ENCODE measurements at places on chromosomes 4 and X. TPM values are rescaled to one million over a fixed set of nuclear protein-coding genes. Genes with fewer than 3 reads are reported as not detected.

Gene CASK
- 7.9 TPM for total RNA-seq

DNA sequence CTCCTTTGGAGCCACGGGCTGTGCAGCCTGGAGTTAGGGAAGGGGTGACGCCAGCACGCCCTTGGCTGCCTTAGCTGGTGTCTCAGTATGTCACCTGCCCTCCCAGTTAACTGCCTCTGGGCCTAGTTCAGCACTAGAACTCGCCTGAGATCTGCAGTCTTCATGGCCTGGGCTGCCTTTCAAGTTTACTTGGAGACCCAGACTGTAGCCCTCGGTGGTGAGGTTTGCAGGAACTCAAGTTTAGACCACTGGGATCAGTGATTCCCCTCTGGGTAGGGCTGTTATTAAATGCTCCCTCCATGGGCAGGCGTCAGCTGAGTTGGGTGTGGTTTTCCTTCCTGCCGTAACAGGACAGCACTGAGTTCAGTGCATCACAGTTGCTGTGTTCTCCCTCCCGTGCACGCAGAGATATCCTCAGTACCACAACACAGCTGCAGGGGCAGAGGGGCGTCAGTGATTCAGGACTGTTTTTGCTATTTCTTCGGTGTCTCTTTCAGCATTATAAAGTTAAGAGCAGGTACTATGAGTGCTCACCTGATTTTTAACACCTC lies 30.5 kb downstream of the PLAC8 start:
- DNase-seq = no peak

DNA sequence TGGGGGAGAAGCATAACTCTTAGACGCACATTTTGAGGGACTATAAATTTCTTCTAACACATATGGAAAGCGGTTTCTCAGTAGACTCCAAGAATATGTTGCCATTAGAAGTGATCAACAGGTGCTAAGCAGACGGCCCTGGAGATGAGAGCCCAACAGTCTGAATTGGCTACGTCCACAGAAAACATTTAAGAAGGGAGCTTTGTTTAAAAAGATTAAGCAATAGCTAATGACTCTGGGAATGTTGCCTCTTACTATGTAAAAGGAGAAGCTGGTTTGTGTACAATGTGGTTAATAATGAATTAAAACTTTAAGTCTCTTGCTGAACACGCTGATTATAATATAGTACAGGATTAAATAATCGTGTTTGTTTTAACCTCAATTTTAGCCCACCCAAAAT lies 399.5 kb downstream of the SMARCA1 start:
- no peak for DNase-seq

Gene NLRP2B
- total RNA-seq = not detected

DNA sequence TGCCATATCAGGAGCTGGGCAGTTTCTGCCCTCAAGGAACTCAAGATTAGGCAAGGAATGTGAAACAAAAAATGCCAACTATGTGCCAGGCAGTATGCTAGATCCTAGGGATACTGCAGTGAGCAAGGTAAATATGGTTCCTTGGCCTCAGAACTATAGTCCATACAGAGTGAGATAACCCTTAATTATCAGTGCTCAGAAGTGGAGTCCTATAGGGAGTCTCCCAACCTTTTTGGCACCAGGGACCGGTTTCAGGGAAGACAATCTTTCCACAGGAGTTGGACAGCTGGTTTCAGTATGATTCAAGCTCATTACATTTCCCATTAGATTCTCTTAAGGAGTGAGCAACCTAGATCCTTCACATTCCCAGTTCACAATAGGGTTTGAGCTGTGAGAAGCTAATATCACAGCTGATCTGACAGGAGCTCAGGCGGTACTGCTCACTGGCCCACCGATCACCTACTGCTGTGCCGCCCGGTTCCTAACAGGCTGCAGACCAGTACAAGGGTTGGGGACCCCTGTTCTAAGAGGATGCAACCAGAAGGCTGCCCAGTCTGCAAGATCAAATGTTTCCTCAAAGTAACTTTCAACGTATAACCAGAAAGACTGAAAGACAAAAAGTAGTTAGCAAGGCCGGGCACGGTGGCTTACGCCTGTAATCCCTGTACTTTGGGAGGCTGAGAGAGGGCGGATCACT lies 1.7 kb upstream of the SRP72 start:
- DNase-seq = no peak

Gene HOPX
- 6.0 TPM for total RNA-seq

- DNase-seq = no peak
Measured at GRCh38 chr4:143699331-143700045, 987 bp downstream of the FREM3 start.

GRCh38 chr4:125184116-125184515 lies 130.6 kb upstream of the FAT4 start:
- DNase-seq = no peak

DNA sequence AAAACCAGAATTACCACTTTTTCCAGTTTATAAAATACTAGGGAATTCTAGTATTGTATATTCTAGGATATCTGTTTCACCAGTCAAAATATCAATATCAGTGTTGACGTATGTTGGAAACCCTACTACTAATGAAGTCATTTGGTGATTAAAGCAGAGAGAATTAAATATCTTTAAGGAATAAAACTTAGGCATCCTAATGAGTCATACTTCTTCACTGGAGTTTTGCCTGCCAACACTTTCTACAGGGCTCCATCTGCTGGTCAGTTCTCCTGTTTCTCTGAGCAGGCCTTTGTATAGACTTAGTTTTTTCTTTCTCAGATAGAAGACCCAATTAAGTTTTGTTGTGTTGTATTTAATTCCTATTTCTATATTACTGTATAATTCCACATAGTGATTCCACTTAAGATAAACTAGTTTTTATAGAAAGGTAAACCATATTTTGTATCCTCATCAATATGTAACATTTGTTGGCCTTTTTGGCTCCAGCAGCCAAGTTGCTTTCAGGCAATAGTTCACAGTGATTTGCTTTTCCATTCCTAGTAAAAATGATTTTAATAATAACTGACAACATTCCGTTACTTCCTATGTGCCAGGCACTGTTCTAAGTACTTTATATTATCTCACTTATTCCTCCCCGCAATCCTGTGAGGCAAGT lies 3.5 kb downstream of the AP1AR start:
- DNase-seq = peak; percentile 81

DNA sequence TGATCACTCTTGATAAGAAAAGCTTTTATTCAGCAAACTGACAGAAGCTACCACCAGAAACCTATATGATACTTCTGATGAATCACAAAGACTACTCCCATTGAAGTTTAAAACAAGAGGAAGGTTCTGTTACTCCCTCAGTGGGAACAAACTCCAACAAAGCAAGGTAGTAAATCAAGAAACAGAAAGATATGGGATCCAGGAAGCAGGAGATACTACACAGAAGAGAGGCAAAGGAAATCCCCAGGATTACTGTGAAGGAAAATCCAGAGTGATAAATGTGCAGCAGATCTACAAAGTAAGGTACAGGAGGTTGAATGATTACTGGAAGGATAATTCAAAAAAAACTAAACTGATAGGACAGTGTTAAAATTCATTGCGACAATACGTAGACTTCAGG lies 222.4 kb downstream of the HHIP start:
- no peak for DNase-seq

Gene RADX
- total RNA-seq = 15.7 TPM

GRCh38 chr4:185783574-185783973 lies 28.4 kb downstream of the SORBS2 start:
- no peak for DNase-seq

Gene RPL10
- 9,172 TPM for total RNA-seq

DNA sequence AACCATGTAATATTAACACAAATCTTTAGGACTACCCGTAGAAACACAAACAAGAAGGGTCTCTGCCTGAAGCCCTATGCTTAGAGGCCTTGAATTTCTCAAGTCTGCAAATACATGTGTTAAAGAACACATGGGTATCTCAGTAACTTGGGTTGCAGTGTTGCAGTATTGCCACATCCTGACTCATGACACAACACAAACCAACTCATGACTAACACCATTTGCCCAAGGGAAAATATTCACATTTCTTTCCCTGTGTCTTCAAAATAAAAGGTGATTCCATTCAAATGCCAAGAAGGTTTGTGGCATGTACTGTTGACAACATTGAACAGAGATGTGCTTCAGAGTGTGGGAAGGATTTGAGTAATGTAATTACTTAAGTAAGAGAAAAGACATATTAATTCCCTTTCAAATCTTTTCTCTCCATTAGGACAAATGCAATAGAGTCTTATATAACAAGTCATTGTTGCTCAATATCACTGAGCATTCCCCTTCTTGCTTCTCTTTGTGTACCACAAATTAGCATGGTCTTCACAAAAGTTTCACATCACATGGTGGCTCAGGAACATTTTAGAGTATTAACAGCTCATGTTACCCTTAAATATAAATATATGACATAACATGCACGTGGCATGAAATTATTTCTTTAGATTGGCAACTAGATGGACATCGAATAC lies 487.1 kb downstream of the STPG2 start:
- DNase-seq = no peak

DNA sequence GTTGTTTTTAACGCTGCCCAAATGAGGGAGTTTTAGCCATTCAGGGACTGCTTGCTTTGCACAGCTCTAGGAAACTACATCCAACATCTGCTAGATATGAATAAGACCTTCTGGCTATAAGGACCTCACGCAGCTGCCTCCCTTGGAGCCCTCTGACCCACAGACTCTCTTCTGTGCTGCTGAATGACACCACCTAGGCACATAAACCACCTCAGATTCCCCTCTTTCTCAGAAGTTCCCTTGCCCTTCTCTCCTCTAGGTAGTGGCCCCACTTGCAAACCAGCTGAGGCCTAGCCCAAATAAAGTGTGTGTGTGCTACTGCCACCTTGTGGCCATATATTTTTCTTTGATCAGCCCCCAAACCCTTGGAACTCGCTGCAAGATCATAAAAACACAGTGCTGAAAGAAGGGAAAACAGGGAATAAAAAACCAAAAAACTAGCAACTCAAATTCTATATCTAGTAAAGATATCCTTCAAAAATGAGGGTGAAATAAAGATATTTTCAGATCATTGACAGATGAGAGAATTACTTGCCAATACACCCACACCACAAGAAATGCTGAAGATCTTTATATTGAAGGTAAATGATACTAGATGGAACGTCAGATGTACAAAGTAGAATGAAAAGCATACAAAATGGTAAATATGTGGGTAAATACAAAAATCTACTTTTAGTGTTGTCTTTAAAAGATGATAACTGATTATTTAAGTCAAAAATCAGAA lies 265.9 kb downstream of the ADAMTS3 start:
- peak; percentile 18 for DNase-seq

DNA sequence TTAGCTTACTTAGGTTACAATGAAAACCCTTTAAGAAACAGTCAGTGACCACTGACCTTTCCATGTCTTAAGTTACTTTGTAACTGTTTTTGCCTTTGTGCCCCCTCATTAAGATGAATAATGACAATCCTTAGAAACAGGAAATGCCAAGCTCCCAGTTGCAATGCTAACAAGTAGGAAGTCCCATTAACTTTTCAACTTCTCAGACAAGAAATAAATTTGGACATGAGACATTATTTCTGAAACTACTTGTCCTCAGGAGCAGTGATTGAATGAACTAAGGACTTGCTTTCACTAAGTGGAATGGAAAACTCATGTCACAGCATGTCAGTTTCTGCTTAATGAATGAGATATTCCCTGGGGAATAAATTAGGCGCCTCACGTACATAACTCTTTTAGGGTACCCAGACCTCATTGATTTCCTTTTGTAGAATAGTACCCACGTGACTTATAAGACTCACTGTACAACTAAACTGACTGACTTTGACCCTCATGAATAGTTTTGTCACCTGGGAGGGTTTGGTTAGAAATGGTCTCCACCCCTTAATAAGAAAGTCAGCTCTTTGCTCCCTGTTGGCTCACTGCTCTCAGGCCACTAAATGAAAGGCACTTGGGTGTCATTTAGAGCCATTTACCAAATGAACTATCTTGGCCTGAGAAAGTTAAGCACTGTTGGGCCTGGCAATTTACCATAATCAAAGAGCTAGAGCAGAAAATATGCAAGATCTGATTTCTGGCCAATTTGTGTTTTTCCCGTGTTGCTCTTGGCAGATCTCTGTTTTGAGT lies 383.9 kb downstream of the RPA4 start:
- no peak for DNase-seq

Gene NUDT11
- 4.7 TPM for total RNA-seq

Gene C4orf54
- total RNA-seq = not detected

Gene OPN1MW2
- not detected for total RNA-seq

Gene ZFX
- 102 TPM for total RNA-seq

Gene KDM5C
- 66.3 TPM for total RNA-seq

- DNase-seq = no peak
Measured at GRCh38 chr4:49036528-49036927, 50.5 kb downstream of the CWH43 start.

Gene PPP1R2C
- not detected for total RNA-seq

Gene TRIM60
- total RNA-seq = not detected

DNA sequence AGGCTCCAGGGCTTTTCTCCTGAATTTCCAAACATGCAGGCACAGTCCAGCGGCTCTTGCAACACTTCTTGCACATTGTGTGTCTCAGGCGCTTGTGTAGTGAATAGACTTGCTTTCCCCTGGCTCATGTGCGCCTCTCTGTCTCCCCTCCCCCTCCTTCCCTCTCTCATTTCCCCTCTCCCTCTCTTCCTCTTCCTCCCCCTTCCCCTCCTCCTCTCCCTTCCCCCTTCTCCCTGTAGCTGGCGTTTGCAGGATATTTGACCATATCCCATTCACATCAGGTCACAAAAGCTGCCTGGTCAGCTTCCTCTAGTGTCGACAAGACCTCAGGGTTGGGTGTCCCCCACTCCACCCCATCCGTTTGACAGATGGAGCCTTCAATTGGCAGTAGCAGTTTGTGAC lies 2.4 kb downstream of the CHST7 start:
- peak; percentile 31 for DNase-seq

DNA sequence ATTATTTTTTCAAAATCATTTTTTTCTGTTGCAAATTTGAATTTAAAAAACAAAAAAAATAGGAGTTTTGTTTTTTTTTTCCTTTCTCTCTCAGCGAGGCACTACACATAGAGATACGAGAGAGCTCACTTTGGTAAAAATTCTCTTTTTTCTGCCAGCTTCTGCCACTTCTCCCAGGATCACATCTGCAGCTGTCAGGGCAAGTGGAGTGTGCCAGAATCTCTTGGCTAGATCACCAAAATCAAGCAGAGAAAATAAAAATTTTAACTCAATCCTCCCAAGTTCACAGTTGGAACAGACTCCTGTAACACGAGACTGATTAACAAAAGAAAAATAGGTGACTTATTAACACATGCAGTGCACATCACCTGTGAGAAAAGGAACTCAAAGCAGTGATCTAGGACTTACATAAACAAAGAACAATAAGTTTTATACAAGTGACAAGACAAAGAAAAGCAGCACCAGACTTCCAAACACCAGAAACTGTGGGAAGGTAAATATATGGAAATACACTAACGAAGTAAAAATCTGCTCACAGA lies 213.2 kb upstream of the ZFP42 start:
- no peak for DNase-seq

- DNase-seq = no peak
Measured at GRCh38 chr4:188879598-188879997, 740.4 kb downstream of the TRIML1 start.
